Ovary (tissue), 10 donors: ENCODE measurements at places on chromosomes 1 and 21. TPM values are rescaled to one million over a fixed set of nuclear protein-coding genes. Genes with fewer than 3 reads are reported as not detected.

SLC25A34 gene
- polyA plus RNA-seq, result 1.3 TPM

DNA sequence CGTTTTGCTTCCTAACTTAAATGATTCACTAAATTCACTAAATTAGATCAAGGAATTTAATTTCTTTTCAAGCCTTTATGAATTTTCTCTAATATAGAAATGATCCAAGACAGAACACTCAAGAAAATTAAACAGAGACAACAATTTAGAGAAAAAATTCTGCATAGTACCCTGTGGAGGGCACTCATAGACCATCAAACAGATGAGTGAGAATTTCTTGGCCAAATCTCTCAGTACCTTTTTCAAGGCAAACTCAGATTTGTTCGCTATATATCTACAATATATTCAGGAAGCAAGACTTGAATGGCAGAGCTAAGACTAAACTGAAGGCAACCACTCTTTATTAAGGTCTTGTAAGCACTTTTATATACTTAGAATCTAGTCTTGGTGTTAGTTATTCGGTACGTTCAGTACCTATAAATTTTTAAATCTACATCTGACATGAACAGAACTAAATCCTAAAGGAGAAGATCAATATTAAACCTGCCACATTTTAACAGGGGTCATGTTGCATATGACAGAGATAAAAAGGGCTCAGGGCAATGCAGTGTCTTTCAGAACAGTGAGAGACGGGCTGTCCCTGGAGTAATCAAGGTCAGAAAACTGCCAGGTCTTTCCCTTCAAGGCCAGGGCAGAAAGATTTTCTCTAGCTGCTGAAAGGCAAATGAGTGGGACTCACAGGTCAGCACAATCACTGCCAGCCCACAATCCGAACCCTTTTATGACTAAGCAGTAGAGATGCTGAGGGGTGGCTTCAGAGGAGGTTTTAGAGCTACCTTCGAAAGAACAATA lies 118.8 kb upstream of the TMPRSS15 start:
- no peaks in the 10 kb centered on the region for H3K36me3 ChIP-seq
- H3K27ac ChIP-seq, result no peak overlapping the region
- H3K4me3 ChIP-seq, result no peak overlapping the region
- no peak for DNase-seq
- H3K27me3 ChIP-seq, result no peaks in the 10 kb centered on the region

C1orf74 gene
- polyA plus RNA-seq, result 2.5 TPM

- H3K4me1 ChIP-seq, result peaks cover 6% of the 10 kb centered on the region
- no peaks in the 10 kb centered on the region for H3K36me3 ChIP-seq
- H3K4me3 ChIP-seq, result no peak overlapping the region
- H3K27ac ChIP-seq, result no peak overlapping the region
- no peaks in the 10 kb centered on the region for H3K27me3 ChIP-seq
Measured at GRCh38 chr1:167273027-167273800, 52.5 kb downstream of the POU2F1 start.

RPS6KA1 gene
- polyA plus RNA-seq, result 2.2 TPM

ALX3 gene
- polyA plus RNA-seq, result 0.36 TPM

ALDH4A1 gene
- polyA plus RNA-seq, result 9.7 TPM
